NAMALWA (cell line): ENCODE measurements at places on chromosomes 12 and 14.

DNA sequence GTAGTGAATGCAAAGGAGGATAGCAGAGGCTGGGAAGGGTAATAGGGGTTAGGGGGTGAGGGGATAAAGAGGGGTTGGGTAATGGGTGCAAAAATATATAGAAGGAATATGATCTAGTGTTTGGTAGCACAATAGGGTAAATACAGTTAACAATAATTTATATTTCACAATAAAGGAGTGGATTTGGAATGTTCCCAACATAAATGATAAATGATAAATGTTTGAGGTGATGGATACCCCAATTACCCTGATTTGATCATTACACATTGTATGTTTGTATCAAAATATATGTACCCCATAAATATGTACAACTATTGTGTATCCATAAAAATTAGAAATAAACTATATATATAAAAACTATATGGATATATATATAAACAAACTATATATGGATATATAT, 999 bp upstream of the MYRFL start:
- no peak for DNase-seq

- DNase-seq: no peak
Measured at GRCh38 chr14:100140452-100141078, 18.9 kb downstream of the DEGS2 start.

DNA sequence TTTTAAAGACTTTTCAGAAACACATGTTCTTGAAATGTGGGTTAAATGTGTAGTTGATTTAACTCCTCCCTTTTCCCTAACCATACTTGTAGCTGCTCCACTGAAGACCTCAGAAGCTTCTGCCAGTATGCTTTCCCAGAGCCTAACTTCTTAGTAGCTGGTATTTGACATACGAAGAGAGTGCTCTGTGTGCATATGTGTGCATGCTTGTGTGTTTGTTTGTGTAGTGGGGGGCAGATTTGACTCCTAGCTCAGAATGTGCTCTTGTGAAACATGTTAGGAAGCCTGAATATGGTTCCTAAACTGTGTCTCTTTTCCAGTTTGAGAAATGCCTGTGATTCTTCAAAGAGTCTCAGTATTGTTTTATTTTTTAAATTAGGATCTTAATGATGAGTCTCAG, 420.4 kb downstream of the PCNX1 start:
- DNase-seq: no peak

- no peak for DNase-seq
Measured at GRCh38 chr12:8156845-8157244, at the start of gene ZNF705A. ZNF705A (plus strand) TSS chr12:8157015; CDS start chr12:8172626, 15,611 bp downstream.

- DNase-seq: no peak
Measured at GRCh38 chr12:17982556-17982955, 107.4 kb downstream of the RERGL start.

GRCh38 chr14:101689039-101689501, 72.4 kb upstream of the PPP2R5C start:
- no peak for DNase-seq

GRCh38 chr12:124261885-124262284, 33.0 kb upstream of the RFLNA start:
- DNase-seq: no peak

DNA sequence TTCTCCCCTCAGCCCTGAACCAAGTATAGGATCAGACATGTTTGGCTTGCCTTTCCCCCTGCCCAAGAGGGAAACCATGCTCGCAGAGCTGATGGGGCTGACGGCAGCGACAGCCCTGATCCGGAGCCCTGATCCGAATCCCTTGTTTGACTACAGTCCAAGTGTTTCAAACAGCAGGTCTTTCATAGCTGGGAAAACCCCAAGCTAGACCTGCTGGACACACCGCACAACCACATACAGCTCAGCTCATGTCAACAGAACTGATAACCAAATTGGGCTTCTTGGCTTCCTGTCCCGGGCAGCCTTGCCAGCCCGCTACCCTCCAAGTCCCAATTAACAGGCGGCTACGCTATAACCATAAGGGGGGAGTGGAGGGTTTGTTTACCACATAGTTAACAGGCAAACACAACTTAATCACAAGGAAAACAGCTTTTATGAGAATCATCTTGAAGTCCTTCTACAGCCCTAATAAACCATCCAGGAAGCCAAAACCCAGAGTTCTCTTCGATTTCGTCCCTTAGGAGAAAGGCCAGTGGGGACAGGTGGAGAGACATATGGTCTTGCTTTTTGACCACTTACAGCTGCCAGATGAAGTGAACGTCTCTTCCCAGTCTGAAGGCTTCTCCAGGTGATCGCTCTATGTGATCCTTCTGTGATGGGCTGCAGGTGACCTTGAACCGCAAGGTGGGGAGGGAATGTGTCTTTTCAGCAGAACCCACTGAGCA, 64.5 kb upstream of the MANSC4 start:
- DNase-seq: no peak

GRCh38 chr14:27098451-27098850, 500.6 kb upstream of the NOVA1 start:
- no peak for DNase-seq

DNA sequence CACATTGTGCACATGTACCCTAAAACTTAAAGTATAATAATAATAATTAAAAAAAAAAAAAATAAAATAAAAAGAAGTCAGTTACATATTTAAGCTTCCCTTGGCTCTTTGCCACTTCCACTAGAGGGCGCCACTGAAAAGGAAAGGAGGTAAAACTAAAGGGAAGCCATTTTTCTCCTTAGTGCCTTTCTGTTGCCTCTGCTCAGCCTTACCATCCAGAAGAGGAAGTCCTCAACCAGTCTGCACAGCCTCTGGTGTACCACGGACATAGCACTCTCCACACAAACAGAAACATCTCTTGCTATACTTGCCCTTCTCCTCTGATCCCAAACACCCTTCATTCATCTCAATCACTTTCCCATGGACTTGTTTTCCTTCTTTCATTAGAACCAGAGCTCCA, 169.0 kb upstream of the EEA1 start:
- peak; percentile 92 for DNase-seq

DNA sequence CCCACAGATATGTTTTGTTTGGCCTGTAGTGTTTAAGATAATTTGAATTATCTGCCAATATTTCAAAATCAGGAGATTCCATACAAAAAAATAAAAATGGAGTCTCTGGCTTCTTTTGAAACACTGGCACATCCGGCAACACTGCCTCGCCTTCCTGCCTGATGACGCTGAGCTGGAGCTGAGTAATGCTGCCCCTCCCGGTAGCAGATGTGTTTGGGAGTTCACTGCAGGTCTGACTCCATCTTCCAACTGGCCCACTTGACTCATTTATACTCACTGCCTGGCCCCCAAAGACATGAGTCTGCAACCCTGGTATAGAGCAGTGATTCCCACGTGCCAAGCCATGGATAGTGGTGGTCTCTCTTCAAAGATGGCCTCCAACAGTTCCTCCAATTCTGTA, 7.4 kb downstream of the CIT start:
- no peak for DNase-seq

DNA sequence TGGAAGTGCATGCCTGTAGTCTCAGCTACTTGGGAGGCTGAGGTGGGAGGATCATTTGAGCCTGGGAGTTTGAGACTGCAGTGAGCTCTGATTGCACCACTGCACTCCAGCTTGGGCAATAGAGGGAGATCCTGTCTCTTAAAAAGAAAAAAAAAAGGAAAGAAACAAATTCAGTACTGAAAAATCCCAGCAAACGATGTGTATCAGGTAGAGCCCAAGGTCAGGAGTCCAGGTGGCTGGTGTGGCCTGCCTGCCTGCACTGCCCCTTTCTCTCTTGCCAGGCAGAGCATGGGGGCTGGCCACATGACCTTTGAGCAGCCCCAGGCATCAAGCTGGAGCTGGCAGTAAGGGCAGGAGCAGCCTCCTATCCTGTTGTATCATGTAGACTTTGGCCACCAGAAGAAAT, 31.8 kb downstream of the ELK3 start:
- no peak for DNase-seq

- DNase-seq: no peak
Measured at GRCh38 chr14:69068744-69069421, 84.0 kb downstream of the DCAF5 start.

DNA sequence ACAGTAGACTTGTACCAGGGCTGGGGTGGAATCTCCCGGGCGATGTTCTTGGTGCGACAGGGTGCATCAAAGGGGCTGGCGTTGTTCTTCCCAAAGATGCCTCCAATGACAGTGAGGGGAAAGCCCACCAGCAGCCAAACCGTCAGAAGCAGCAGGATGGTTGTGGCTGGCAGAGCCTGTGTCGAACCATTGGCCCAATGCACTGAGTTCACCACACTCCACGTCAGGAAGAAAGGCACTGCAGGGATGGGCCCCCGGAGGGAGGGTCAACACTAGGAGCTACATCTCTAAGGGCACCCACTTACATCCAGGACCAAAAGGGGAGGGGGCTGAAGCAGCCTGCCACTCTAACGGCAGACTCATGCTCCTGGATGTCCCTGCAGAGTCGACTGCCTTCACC, 1.8 kb upstream of the IPO4 start:
- no peak for DNase-seq

DNA sequence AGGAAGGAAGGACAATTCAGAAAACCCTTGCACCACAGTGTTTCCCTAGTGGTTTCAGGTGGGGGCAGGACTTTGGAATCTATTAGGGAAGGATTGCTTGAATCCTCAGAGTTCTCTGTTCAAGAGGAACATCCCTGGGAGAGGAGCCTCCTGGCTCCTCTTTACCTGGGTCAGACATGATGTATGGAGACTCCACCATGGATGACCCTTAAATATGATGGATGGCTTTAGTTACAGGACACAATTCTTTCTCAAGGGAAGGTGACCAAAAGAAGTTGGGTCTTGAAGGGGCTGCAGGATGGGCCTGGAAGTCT, 396.6 kb downstream of the NRXN3 start:
- DNase-seq: no peak

- no peak for DNase-seq
Measured at GRCh38 chr14:105383083-105383730, 15.1 kb upstream of the TEX22 start.

DNA sequence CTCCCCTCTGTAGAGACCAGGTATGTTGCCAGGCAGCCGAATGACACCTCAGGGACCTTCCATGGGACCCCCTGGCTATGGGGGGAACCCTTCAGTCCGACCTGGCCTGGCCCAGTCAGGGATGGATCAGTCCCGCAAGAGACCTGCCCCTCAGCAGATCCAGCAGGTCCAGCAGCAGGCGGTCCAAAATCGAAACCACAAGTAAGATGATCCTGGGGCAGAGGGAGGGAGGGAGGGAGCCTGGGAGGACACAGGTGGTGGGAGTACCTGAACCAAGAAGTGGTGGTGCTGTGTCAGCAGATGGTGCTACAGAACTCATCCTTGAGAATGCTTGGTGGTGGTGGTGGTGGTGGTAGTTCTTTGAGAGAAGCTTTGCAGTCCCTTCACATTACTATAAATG, 1.0 kb downstream of the SMARCD1 start:
- DNase-seq: no peak

DNA sequence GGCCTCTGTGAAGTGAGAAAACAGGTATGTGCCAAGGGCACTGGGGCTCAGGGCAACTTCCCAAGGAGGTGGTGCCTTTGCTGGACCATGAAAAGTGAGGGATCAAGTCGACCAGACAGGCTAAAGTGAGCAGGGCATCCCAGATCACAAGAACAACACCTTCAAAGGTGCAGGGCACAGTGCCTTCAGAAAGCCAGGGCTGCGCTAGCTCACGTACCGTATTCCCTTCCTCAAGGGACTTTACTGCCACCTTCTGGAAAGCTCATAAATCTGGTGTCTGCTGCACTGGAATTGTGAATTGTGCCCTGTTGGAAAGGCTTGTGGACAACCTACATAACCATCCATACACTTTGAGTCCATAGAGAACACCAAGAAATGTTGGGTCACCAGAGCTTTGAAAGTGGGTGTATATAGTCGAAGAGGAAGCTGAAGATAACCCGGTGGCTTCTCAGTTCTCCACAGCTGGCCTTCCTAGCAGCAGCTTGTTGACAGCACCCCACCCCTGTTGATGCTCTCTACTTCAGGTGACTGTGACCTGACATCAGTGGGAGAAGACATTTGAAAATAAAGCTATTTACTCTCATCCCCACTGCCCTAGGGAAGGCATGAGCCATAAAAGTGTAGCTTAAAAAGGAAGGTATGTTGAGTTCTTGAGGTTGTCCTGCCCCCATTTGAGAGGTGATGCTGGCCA, 24.5 kb downstream of the FIGNL2 start:
- DNase-seq: peak; percentile 51

GRCh38 chr14:63203015-63203414, 1.2 kb upstream of the RHOJ start:
- DNase-seq: no peak

- DNase-seq: peak; percentile 91
Measured at GRCh38 chr14:22650960-22651521, 6.9 kb upstream of the OR6J1 start.

DNA sequence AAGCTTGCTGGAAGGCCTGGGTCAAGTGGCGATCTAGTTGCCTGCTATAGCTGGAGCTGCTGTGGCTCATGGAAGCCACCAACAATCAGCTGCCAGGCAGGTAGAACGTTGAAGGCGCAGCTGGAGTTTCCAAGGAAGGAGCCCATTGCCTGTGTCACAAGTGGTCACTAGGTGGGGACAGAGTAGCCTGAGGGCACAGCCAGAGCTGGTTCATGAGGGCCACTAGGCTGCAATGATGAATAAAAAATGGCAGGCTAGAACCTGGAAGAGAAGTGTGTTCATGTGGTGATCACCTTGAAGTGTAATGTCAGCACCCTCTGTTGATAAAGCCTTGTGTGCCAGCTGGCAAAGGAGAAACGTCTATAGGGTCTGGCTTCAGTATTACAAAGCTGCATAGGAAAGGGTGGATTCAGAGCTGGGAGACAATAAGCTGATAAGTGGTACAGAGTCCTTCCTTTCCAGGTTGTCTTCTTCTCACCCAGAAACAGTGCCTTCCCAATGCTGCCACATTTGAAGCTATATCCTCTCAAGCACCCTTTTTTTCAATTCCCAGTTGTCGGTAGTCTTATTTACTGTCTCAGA, 165.8 kb downstream of the EMP1 start:
- peak; percentile 80 for DNase-seq

DNA sequence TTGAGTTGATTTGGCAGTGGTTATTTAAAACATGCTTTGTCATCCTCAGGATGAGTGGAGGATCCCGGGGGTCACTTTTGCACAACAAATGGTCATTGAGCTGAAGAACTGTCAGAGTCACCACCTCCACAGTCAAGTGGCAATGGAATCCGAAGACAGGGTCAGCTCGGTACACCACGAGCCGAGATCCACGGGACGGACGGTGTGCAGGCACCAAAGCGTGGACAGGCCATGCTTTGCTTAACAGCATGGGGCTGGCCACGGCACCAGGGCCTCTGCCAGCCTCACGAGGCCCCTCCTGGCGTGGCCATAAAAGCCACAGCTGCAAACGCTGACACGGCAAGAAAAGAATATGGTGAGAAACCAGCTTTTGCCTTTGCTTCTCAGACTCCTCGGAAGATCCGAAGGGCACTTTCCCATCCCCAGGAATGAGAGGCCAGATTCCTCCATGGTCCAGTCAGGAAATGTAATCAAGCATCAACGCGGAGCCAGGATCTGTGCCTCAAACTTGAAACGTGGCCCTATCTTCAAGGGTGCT, 152.2 kb upstream of the DIO3 start:
- DNase-seq: no peak

DNA sequence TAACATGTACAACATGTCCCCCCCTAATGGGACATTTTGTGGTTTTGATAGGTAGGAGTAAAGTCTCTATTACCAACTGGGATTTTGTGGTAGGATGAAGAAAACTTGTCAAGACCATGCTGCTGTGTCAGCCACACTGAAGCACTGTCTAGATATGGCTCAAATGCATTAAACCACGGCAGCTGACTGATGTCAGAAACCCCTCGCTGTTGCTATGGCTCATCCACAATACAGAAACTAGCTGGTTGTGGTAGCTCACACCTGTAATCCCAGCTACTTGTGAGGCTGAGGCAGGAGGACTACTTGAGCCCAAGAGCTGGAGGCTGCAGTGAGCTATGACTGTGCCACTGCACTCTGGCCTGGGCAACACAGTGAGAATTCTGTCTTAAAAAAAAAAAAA, 40.1 kb downstream of the PAPLN start:
- DNase-seq: no peak
